ENCODE measurements at places on chromosomes 2 and 18. TPM values are rescaled to one million over a fixed set of nuclear protein-coding genes. Genes with fewer than 3 reads are reported as not detected.

DNA sequence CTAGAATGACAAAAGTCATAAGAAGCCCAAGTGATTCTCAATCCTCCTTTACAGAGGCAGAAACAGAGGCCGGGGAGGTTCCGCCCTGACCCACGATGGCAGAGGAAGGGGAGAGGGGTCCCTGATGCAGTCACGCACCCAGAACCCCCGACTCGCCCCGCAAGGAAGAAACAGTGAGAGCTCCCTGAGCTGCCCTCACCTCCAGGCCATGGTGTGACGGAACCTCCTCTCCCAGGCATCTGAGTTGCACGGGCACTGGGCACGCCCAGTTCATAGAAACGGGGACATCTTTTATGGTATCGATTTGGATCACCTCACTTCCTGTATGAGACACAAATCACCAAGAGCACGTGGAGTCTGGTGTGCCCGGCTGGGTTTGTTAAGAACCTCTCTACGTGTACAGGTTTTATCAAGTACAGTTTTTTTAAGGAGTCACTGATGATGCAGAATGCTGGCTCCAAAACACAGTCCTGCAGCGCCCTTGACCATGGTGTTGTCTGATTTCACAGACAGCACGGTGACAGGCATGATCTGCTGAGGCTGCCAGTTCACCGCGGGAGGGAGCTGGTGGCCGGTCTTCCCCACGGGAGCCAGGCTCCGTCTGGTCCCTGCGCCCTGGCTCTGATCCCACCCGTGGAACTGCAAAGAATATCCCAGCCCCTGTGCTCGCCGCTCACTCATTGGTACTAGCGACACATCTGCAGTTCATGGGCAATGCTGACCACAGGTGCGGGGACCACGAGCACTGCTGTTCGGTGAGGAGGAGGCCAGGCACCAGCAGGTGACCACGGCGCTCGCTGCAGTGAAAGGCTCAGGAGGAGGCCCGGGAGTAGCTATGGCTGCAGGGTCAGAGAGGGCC lies 35.6 kb downstream of the PXDN start:
- DNase-seq = peak; percentile 42

SEC11C gene
- total RNA-seq = 55.3 TPM

DLX1 gene
- total RNA-seq = not detected

GNLY gene
- 1.9 TPM for total RNA-seq

GRCh38 chr2:191617575-191617974 lies 60.4 kb upstream of the NABP1 start:
- no peak for DNase-seq

ARHGAP25 gene
- 14.7 TPM for total RNA-seq

- no peak for DNase-seq
Measured at GRCh38 chr18:51337406-51337805, 139.9 kb upstream of the MEX3C start.

PDE11A gene
- total RNA-seq = 2.2 TPM

TUBA3E gene
- not detected for total RNA-seq

DNA sequence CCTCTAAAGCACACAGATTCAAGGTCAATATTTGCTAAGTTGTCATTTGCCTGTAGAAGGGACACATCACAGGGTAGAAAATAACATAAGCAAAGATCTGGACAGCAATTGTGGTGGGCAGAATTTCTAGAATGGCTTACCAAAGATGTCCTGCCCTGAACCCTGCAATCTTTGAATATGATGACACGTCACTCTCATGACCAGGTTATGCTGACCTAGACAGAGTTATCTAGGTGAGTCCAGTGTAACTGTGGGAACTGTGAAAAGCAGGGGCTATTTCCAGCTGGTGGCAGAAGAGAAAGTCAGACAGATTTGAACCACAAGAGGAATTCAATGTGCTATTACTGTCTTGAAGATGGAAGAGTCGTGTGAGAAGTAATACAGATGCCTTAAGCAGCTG lies 112.3 kb upstream of the CNGA3 start:
- no peak for DNase-seq

DNA sequence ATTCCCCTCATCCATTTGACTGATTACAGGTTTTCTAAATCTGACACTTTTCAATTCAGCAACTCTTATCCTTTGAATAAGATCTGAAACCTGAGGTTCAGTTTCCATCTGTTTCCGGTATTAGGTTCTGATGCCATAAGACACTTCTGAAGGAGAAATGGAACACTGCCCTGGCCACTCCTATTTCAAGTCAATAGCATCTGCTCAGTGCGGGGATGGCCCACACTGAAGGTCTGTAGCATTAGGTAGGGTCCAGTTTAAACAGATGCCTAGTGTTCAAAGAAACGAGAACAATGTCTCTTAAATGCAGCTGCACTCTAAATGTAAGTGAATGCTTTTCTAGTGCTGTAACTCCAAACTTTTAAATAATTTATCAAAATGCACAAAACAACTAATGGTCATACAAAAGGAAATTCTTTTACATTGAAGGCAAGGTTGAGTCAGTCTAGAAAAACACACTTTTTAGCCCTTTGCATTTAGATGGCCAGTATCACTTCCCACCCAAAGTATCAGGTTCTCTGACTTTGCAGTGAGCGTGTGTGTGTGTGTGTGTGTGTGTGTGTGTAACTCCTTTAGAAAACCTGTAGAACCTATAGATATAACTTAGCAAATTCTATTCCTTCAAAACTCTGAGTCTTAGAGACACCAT lies 78.2 kb downstream of the STK39 start:
- no peak for DNase-seq

MCEE gene
- total RNA-seq = 26.3 TPM

DNA sequence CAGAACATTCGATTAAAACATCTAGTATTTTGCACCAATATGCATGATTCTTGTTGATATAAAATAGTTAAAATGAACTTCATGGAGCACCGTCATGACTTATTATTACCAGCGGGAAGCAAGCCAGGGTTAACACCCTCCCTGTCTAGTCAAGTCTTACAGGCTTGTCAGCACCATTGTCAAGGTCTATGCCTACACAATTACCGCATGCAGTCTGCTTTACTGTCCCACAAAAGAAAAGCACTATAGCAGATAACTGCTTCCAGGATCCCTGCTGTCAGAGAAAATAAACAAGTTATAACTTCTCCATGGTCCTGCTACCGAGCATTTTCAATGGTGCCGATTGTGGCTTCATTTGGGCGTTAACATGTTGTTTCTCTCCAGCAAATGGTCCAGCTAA lies 968.0 kb upstream of the FAM98A start:
- no peak for DNase-seq

DNA sequence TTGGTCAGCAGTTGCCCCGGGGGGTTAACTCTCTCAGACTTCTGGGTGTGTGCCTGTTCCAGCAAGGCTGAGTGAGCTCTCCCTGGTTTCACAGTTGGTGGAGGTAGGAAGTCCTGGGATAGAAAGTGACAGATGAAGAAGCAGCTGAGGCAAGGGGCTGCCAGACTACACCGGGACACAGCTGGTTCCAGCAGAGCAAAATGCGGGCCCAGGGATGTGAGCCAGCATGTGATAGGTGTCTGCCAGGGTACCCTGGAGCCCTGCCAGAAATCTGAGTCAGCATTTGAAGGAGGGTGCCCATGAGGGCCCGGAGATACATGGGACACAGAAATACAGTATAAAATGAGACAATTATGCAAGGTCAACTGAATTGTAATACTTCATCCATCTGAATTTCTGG lies 79.3 kb upstream of the LGALSL start:
- DNase-seq = no peak

DNA sequence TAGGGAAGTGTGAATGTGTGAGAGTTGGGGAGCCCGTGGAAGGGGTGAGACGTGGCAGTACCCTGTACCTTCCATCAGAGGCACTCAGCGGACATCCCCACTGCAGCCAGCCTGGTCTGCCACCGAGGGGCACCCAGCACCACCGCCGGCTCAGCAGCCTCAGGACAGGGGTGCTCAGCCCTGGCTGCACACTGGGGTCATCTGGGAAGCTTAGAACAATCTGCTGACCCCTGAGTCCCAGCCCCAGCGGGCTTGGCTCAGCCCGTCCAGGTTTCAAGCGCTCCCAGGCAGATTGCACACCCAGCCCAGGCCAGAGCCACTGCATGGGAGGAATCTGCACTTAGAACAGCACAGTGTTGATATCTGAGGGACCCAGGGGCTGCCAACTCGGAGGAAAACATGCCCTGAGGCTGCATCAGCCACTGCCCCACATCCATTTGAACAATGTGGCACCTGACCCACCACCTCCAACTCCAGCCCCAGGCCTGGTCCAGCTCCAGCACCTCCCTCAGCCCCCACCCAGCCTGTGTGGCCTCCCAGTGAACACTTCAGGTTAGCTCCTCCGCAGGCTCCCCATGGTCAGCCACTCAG lies 147.1 kb upstream of the OTOS start:
- DNase-seq = no peak

ARL4C gene
- 24.4 TPM for total RNA-seq

- DNase-seq = no peak
Measured at GRCh38 chr2:57864926-57865325, 181.7 kb upstream of the VRK2 start.

EML6 gene
- total RNA-seq = 5.4 TPM

GRCh38 chr2:172153156-172153555 lies 50.5 kb upstream of the DLX2 start:
- no peak for DNase-seq

ADD2 gene
- 2.1 TPM for total RNA-seq

DSG3 gene
- 0.05 TPM for total RNA-seq

GRCh38 chr2:43169099-43169945 lies 57.1 kb downstream of the ZFP36L2 start:
- peak; percentile 88 for DNase-seq

B3GNT7 gene
- total RNA-seq = 2.2 TPM

GRCh38 chr18:76412010-76412817 lies 82.8 kb downstream of the ZNF516 start:
- no peak for DNase-seq
